Diencephalon (tissue), 1 donor: ENCODE measurements at places on chromosomes 4 and X. TPM values are rescaled to one million over a fixed set of nuclear protein-coding genes. Genes with fewer than 3 reads are reported as not detected.

The SYTL4 gene
- total RNA-seq: 2.3 TPM

The TRIM61 gene
- total RNA-seq: 3.2 TPM

The TRMT44 gene
- total RNA-seq: 17.1 TPM

The HMX1 gene
- total RNA-seq: 0.46 TPM

The MAGEB4 gene
- total RNA-seq: not detected

The RRH gene
- 0.46 TPM for total RNA-seq

The SPARCL1 gene
- 127 TPM for total RNA-seq

The CFAP47 gene
- 45.4 TPM for total RNA-seq

The WNK3 gene
- total RNA-seq: 62.3 TPM

The MAGEB1 gene
- total RNA-seq: not detected

The IBSP gene
- total RNA-seq: not detected

The GPM6B gene
- total RNA-seq: 455 TPM

The RAB39B gene
- total RNA-seq: 34.1 TPM

The RNF175 gene
- total RNA-seq: 45.7 TPM

The TCEAL7 gene
- total RNA-seq: 155 TPM

The DCAF4L1 gene
- 0.23 TPM for total RNA-seq

The FMR1NB gene
- not detected for total RNA-seq

The HSFX3 gene
- total RNA-seq: not detected

The NEK1 gene
- 40.4 TPM for total RNA-seq

The GPC4 gene
- 2.8 TPM for total RNA-seq

The CHIC1 gene
- total RNA-seq: 22.6 TPM

The ARHGAP10 gene
- 7.2 TPM for total RNA-seq

The UBE2A gene
- 39.4 TPM for total RNA-seq

The PLAC8 gene
- total RNA-seq: 2.1 TPM

The HERC6 gene
- total RNA-seq: 6.9 TPM

The SLBP gene
- total RNA-seq: 39.0 TPM

The SPON2 gene
- 5.1 TPM for total RNA-seq

The DIPK2B gene
- total RNA-seq: 2.5 TPM

The C1QTNF7 gene
- 0.69 TPM for total RNA-seq

The MAGEE2 gene
- total RNA-seq: 4.2 TPM

The CCDC158 gene
- 7.2 TPM for total RNA-seq

The AP1AR gene
- 68.5 TPM for total RNA-seq

The MAGEA2 gene
- total RNA-seq: not detected

The MBTPS2 gene
- total RNA-seq: 21.9 TPM

The ADGRG2 gene
- 0.69 TPM for total RNA-seq

The AMBN gene
- total RNA-seq: 0.92 TPM

The TBX22 gene
- total RNA-seq: 0.23 TPM

The FGFBP2 gene
- not detected for total RNA-seq

The ADRA2C gene
- 4.8 TPM for total RNA-seq

The MAGEC3 gene
- total RNA-seq: 0.23 TPM

The HCFC1 gene
- 15.2 TPM for total RNA-seq

The GALNTL6 gene
- total RNA-seq: 68.5 TPM

The CYSLTR1 gene
- 1.6 TPM for total RNA-seq

The VGLL1 gene
- not detected for total RNA-seq

The FOXR2 gene
- total RNA-seq: not detected

The ARX gene
- total RNA-seq: 10.4 TPM

The TSPAN7 gene
- total RNA-seq: 141 TPM

The PAGE2B gene
- total RNA-seq: not detected

The ANK2 gene
- total RNA-seq: 684 TPM

The IQCM gene
- total RNA-seq: not detected

The SATL1 gene
- 2.5 TPM for total RNA-seq

The DMP1 gene
- total RNA-seq: not detected

The ANXA10 gene
- not detected for total RNA-seq

The FAM156A gene
- total RNA-seq: 15.7 TPM

The STAP1 gene
- 0.23 TPM for total RNA-seq

The GASK1B gene
- 44.8 TPM for total RNA-seq
